ENCODE measurements at places on chromosomes 6 and 20. TPM values are rescaled to one million over a fixed set of nuclear protein-coding genes. Genes with fewer than 3 reads are reported as not detected.

- peak; percentile 58 for DNase-seq
Observed at GRCh38 chr6:116010790-116011401, 49.8 kb downstream of the FRK start.

The LY6G5B gene
- total RNA-seq, result 2.6 TPM

- no peak for DNase-seq
Observed at GRCh38 chr20:31496761-31497295, 17.4 kb upstream of the HM13 start.

DNA sequence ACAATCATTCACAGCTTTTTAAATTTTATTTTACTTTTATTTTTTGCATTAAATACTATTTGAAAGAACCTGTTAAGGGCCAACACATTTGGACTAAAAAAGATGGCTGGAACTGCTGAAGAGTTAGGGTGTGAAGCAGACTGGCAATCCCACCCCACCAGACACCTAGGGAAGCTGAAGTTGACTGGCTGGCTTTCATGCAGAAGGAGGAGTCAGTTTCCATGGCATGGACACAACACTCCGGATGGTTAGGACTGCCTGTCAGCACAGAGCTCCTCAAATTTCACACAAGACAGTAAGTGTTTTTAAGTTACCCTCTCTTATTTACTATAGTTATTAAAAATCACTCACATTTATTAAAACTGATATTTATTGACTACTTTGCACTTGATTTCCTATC is at the start of gene ANKRD66:
Gene ANKRD66, plus strand, starts transcription at position 238 of the 400 bp plus-strand sequence. CDS start 5,016 bp downstream, outside the sequence.
- no peak for DNase-seq

The FLOT1 gene
- 105 TPM for total RNA-seq
